ENCODE measurements at places on chromosomes 5 and 9.

GRCh38 chr5:99314721-99315120 is 385.9 kb upstream of the CHD1 start:
- no peak for DNase-seq

GRCh38 chr5:139417214-139417613 is 13.3 kb upstream of the SPATA24 start:
- DNase-seq = peak; percentile 64

GRCh38 chr5:57600321-57600720 is 117.7 kb upstream of the ACTBL2 start:
- DNase-seq = no peak

GRCh38 chr5:94228791-94229190 is 389.6 kb downstream of the KIAA0825 start:
- DNase-seq = no peak

DNA sequence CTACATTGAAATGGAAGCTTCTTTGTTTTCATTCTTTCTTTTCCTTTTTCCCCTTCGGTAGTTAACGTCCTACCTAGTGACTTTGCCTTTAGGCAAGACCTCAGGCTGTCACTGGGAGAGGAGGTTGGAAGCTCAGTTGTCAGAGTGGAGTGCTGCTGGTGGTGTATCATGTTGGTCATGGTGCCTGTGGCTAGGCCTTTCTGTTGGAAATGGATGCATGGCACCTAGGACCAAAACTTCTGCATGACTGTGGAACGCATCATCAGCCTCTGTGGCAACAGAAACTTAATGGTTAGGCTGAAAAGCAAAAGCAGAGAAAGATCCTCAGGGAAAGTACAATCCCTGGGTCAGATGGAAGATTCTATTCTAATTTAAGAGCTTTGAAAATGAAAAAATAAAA is 57.9 kb downstream of the OSTF1 start:
- no peak for DNase-seq

DNA sequence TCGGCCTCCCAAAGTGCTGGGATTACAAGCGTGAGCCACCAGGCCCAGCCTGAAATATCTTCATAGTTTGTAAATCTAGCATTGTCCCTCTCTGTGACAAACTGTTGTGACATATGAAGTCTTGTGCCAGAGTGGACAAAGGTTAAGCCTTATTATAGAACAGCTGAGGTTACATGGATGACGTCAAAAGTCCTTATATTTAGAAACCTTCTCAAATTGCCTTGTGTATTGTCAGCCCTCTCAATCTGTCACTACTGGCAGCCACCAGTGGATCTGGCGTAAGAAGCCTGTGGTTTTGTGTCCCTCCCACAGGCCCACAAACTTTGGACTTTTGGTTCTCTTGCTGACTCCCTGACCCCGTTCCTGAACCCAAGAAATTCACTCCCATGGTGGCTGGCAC is 79.4 kb upstream of the CCDC112 start:
- DNase-seq = no peak

DNA sequence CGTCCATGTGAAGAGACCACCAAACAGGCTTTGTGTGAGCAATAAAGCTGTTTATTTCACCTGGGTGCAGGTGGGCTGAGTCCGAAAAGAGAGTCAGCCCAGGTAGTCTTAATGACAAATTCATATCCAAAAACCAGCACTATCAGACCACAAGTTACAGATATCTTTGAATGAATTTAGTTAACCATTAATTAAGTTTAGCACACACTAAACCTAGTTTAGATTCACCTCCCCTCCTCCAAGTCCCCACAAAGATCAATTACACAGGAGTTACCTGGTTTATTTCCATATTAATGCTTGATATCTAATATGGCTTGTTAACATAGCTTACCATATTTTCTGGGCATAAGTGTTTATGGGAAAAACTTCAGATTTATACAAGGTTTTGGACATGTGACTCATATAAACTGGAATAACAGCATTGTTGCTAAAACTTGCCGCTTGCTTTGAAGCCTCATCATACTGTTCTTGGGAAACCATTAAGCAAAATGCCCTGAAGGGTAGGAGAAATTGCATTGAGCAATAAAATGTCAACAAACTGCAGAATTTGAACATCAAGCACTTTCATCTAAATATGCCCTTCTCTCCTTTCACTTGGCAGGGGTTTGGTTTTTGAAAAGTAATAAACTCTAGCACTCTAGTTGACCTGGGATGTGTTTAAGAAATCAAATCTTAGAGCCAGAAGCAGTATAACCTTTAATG is 166.9 kb downstream of the SNCAIP start:
- no peak for DNase-seq
